ENCODE measurements at places on chromosomes 5 and 9.

- DNase-seq, result no peak
These were observed 152.8 kb downstream of the YIPF5 start for GRCh38 chr5:144017631-144018030.

DNA sequence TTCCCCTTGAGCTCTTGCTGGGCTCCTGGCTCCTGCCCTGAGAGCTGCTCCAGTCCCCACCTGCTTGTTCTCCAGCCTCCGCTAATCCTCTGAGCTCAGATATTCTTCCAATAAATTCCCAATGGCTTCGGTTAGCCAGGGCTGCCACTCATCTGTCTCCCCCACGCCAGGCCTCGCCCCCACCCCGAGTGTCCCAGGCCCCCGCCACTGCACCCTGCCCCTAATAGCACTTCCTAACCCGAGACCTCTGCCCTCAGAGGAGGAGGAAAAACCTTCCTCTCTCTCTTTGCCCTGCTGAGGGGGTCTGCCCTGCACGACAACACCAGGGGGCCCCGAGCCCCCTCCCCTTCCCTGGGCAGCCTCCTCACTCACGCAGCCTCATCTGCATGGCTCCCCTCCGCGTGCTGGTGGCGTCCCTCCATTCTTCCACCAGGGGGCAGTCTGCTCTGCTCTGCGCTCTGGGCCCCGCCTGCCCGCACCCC lies 5.4 kb upstream of the LCN15 start:
- no peak for DNase-seq

GRCh38 chr9:127058645-127059021 lies 63.8 kb downstream of the ANGPTL2 start:
- no peak for DNase-seq

DNA sequence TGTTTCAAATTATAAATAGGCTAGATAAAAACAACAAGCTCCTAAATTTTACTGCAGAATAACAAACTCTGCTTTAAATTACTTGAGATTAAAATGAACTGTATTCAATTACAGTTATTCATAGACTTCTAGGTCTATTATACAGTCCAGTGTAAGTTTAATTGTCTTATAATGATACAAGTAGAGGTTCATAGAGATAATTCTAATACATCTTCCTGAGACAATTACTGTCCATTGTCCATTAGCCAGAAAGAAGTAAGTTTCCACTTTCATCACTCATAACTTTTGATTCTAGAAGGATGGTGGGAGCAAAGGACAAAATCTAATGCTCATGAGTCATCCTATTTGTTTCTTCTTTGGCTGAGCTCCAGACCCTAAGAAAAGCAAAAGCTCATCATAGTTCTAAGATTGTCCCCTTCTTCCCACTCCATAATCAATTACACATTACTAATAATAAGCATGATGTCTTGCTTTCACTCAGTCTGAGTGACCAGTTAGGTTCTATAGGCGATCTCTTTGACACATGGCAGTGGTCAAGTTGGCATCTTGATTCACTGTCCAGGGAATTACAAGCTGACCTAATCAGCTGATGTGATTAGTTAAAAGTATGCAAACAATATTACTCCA lies 502.5 kb upstream of the IZUMO3 start:
- no peak for DNase-seq

DNA sequence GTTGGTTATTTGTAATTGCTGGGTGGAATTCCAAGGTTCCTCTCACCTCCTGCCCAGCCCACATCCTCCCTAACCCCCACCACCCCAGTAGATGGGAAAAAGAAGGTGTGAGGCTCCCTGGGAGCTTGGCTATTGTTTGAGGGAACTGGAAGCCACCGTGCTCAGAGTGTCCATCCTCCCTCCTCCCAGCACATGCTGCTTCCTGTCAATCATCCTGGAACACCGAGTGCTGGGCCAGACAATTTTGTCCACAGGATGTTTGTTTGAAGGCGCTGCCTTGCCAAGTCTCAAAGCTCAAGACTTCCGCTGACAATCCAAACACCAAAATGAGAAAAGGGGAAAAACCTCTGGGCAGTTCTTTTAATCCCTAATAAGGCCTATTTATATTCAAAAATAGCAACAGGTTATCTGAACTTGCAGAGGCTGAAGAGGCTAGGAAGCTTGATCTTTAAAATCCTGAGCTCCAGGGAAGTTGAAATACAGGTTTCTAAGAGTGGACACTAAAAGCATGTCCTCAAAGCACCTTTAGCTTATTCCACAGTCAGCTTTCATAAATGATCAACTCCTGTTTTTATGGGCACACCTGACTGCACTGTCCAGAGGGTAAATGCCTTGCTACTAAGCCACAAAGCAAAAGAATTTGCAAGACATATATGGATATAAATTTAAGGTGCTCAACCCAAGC lies 286.7 kb downstream of the NFIB start:
- no peak for DNase-seq

Data from stimulated activated CD4-positive, alpha-beta T cell treated with anti-CD3 and anti-CD28 coated beads, TNF-alpha, amount 100 ng/mL, for 1 hour (primary cell).